ENCODE measurements at places on chromosomes 2 and 18. TPM values are rescaled to one million over a fixed set of nuclear protein-coding genes. Genes with fewer than 3 reads are reported as not detected.

The DSG1 gene
- 0.09 TPM for total RNA-seq

- H3K4me3 ChIP-seq, result no peak overlapping the region
- DNase-seq, result no peak
- H3K4me1 ChIP-seq, result no peaks in the 10 kb centered on the region
- peaks cover 17% of the 10 kb centered on the region for H3K27me3 ChIP-seq
- H3K36me3 ChIP-seq, result peaks cover 3% of the 10 kb centered on the region
Measured at GRCh38 chr2:237558961-237559641, 7.3 kb upstream of the PRLH start.

DNA sequence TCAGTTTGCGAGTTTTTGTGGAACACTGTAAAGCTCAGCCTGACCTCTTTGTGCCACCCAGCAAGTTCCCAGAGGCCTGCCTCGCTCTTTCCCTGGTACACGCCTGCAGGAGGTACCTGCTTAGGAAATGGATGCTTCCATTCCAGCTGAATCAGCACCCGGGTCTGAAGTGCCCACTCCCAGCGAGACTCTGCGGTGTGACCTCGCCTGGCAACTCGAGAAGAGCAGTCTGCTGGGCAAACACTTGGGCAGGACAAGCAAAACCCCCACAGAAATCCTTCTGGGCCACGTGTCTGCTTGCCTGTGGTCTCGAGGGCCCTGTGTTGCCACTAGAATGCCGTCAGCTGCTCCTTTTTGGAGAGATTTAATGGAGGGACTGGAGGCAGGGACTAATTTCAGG is 127.6 kb downstream of the MAPK4 start:
- H3K27ac ChIP-seq, result no peak overlapping the region
- no peaks in the 10 kb centered on the region for H3K4me1 ChIP-seq
- no peaks in the 10 kb centered on the region for H3K27me3 ChIP-seq
- no peaks in the 10 kb centered on the region for H3K36me3 ChIP-seq
- DNase-seq, result no peak

- peaks cover 44% of the 10 kb centered on the region for H3K27me3 ChIP-seq
Measured at GRCh38 chr18:57131101-57131500, 15.8 kb upstream of the BOD1L2 start.

All from mesothelial cell of epicardium (in vitro differentiated cells).